Retinal pigment epithelial cell (primary cell): ENCODE measurements at places on chromosomes 16 and 17.

DNA sequence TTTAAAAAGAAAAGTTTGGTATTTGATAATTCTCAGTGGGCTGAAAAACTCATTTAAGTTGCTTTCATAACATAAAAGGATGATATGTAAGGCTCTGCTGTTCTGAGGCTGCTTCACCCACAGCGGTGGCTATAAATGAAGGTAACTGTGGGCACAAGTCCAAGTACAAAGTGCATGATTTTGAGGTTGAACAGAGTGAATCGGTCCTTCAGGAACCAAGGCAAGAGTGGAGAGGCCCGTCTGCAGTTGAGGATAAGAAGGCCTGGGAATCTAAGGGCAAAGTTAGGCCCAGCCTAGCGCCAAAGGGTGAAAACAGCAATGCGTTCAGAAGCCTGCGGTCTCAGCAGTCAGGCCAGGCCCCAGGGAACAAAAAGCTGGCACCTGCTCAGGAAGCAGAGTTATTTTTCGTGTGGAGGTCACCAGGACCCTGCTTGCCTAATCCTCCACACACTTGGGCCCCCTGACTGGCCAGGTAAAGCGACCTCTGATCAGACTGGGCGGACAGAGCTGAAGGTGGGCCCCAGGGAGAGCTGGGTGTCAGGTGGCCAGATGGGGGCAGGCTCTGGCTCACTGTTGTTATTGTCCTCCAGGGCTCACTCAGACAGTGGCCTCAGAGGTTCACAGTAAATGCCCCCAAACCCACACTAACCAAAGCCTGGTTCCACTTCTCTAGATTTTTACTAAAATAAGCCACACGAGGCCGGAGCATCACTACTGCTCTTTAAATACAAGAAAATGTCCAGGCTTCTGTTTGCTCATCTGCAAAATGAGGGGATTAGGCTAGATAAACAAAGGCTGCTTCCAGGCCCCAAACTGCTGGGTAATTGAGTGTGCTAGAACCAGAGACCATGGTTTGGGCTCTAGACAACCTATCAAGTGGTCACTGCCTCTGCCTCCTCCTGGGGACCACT, 46.5 kb downstream of the TEX2 start:
- DNase-seq: peak; percentile 39

DNA sequence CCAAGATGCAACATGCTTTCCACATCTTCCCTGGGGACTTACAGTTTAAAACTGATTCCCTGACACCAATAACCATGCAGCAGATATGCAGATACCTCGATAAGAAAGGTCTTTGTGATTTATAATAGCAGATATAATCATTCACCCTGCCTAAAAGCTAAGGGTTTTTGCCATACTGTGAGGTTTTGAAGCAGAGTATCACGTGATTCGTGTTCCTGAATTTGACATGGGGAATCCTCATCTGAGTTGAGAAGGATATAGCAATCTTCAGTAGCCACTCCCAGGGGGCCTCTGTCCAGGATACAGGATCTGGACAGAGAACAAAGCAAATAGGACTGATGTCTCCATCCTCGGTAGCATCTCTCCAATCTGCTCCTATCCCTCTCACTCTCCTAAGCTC, 79.1 kb upstream of the SDK2 start:
- no peak for DNase-seq

DNA sequence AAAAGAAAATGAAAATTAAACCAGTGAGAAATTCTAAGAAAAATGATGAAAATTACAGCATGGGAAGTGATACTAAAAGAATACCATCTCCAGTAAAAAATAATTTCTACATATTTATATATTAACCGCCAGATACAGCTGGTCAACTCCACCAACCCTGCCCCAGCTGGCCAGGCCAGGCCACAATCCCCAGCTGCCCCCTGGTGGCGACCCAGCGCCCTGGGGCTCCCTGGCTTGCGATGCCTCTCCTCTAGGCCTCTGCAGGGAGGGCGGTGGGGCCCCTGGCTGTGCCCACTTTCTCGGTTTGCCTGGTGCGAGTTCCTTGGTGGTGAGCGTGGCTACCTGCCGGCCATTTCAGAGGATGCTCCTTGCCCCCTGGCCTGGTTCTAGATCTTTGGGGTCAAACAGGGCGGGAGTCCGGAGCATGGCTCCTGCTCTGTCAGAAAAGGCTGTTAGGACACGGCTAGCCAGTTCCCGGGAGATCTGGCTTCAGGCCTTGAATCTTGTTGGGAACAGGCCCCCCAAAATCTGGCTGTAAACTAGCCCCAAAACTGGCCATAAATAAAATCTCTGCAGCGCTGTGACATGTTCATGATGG, 14.5 kb downstream of the GLIS2 start:
- DNase-seq: no peak

DNA sequence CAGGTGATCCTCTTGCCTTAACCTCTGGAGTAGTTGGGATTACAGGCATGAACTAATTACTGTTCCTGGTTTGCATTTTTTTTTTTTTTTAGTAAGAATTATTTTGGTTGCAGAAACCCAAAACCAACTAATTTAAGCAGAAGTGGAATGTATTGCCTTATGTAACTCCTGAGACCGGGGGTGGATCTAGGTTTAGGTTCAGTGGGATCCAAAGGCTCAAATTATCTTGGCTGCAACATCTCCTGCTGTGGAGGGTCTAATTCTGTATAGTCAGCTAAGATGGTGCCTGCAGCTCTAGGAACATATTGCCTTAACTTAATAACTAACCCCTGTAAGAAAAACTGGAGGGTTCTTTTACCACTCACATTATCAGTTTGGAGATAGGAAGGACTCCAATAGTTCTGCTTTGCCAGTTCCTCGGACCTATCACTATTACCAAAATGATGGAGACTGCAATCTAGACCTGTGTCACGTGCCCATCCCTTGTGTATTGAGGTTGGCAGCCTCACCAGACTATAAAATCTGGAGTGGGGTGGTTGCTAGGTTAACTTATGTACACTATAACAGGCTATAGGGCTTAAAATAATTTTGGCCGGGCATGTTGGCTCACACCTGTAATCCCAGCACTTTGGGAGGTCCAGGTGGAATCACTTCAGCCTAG, 8.5 kb downstream of the SNTB2 start:
- DNase-seq: no peak

DNA sequence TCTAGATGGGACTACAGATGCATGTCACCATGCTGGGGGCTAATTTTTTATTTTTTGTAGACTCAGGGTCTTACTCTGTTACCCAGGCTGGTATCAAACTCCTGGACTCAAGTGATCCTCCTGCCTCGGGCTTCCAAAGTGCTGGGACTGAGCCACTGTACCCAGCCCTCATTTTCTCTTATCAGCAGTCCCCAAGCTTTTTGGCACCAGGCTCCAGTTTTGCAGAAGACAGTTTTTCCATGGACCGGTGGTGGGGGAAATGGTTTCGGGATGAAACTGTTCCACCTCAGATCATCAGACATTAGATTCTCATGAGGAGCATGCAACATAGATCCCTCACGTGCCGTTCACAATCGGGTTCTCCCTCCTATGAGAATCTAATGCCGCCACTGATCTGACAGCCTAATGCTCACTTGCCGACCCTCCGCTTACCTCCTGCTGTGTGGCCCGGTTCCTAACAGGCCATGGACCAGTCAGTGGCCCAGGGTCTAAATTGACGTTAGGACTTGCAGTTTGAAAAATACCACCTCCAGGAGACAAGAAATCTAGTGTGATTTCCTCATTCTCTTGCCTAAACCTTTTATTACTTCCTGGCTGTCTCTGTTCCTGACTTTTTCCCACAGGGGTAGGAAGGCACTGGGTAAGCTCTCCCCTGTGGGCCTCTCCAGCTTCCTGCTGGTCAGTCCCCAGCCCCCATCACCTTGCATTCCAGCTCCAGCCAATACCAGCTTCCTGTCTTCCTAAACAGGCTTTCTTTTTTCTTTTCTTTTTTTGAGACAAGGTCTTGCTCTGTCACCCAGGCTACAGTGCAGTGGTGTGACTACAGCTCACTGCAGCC, 9.3 kb upstream of the CNP start:
- DNase-seq: no peak

DNA sequence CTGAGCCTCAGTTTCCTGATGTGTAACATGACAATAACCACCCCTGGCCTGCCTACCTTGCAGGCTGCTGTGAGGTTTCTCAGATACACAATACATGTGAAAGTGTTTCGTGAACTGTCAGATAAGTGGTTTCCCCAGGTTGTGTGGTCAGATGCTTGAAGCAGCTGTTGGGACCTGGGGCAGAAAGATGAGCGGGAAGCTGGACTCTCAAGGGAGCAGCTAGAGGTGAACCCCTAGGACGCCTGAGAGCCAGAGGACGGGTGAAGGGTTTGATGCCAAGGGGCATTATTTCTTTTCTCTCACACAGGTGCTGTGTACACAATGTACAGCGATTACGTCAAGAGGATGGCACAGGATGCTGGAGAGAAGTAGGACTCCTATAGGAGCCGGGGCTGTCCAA, 2.3 kb downstream of the HIGD1B start:
- DNase-seq: no peak

DNA sequence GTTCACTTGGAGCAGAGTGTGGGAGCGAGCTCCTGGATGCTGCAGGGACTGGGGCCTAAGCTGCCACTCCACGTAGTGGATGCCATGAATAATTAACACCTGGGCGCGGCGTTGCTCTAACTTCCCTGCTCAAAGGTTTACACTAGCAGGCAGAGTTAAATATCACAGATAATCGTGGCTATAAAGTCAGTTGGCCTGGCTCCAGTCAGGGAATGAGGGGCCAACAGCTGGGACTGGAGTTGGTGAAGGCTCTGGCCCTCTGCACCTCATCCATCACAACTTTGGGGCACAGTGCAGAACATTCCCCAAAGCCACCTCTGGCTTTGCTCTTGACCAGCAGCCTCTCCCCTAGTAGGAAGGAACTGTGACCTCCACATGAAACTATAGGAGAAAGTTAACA, 10.9 kb downstream of the HOXB4 start:
- DNase-seq: no peak

DNA sequence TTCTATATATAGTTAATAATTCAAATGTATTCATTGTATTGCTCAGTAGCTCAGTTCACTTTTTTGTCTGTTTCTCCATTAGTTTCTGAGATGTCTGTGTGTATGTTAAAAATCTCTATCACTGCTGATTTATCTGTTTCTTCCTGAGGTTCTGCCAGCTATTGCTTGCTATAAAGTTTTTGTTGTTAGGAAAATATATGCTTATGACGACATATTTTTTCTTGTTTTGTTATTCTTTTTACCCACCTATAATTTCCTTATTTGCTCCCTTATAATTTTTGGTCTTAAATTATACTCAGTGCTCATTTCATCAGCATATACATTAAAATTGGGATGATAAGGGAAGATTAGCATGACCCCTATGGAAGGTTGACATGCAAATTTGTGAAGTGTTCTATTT, 200.6 kb downstream of the GSG1L start:
- no peak for DNase-seq
